ENCODE measurements at places on chromosomes 6 and 20. TPM values are rescaled to one million over a fixed set of nuclear protein-coding genes. Genes with fewer than 3 reads are reported as not detected.

- no peaks in the 10 kb centered on the region for H3K36me3 ChIP-seq
- peaks cover 17% of the 10 kb centered on the region for H3K4me1 ChIP-seq
- peak overlapping the region; percentile 85 for H3K27ac ChIP-seq
- no peak overlapping the region for H3K4me3 ChIP-seq
Observed at GRCh38 chr6:2857580-2858337, 16.1 kb upstream of the SERPINB1 start.

Gene DNAAF9
- 17.1 TPM for total RNA-seq

GRCh38 chr6:40077736-40078135, 143.5 kb upstream of the MOCS1 start:
- no peak for DNase-seq
- H3K36me3 ChIP-seq = no peaks in the 10 kb centered on the region
- no peaks in the 10 kb centered on the region for H3K4me1 ChIP-seq

- H3K27ac ChIP-seq = no peak overlapping the region
- H3K36me3 ChIP-seq = no peaks in the 10 kb centered on the region
- no peak for DNase-seq
- H3K4me3 ChIP-seq = no peak overlapping the region
- no peaks in the 10 kb centered on the region for H3K27me3 ChIP-seq
Observed at GRCh38 chr6:64477391-64477790, 841.8 kb downstream of the PHF3 start.

- H3K36me3 ChIP-seq = no peaks in the 10 kb centered on the region
- no peaks in the 10 kb centered on the region for H3K27me3 ChIP-seq
- no peak for DNase-seq
- H3K4me3 ChIP-seq = no peak overlapping the region
- no peak overlapping the region for H3K27ac ChIP-seq
Observed at GRCh38 chr6:21874372-21874771, 280.8 kb downstream of the SOX4 start.

Gene SLC52A3
- 2.2 TPM for total RNA-seq

DNA sequence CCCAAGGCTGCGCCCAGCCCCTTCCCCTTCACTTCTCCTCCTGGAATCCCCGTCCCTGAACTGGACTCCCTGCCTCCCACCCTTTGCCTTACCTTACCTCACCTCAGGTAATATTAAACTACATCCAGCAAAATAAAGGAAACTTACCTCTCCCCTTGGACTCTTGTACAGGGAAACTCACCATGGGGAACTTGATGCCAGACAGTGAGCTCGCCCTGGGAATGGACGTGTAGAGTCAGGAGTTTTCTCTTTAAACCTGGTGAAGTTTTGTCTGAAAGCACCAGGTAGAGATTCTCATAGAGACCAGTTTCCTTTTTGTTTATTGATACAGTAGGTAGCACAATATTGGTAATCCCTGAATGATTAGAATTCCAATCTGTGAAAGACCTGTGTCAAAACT, 544 bp upstream of the HLA-C start:
- no peak for DNase-seq
- H3K4me3 ChIP-seq = peak overlapping the region; percentile 36
- H3K27ac ChIP-seq = peak overlapping the region; percentile 54
- H3K27me3 ChIP-seq = peaks cover 5% of the 10 kb centered on the region
- H3K4me1 ChIP-seq = no peaks in the 10 kb centered on the region

GRCh38 chr20:53768329-53768728, 174.7 kb upstream of the ZNF217 start:
- H3K27ac ChIP-seq = no peak overlapping the region
- H3K27me3 ChIP-seq = no peaks in the 10 kb centered on the region
- no peaks in the 10 kb centered on the region for H3K36me3 ChIP-seq
- H3K4me1 ChIP-seq = peaks cover 10% of the 10 kb centered on the region
- no peak overlapping the region for H3K4me3 ChIP-seq

GRCh38 chr6:156747715-156748114, 29.5 kb upstream of the ARID1B start:
- no peak overlapping the region for H3K4me3 ChIP-seq
- DNase-seq = no peak
- H3K36me3 ChIP-seq = no peaks in the 10 kb centered on the region

DNA sequence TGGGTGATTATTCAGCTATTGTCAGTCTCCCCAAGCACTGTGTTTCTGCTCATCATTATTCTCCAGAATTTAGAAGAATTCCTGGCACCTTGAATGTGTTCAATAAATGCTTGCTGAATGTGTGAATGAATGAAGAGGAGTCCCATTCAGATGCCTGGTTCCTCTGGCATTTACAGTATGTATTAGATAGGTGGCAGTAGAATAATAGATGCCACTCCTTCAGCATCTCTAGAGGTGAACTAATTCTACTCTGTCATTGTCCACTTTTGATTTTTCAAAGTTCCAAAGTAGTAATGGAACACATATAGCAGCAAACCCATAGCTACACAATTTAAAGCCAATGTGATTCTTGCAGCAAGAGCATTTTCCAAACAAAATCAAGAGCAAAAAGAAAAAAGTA, 118.9 kb upstream of the CEP162 start:
- no peak overlapping the region for H3K4me3 ChIP-seq
- no peak overlapping the region for H3K27ac ChIP-seq
- no peaks in the 10 kb centered on the region for H3K27me3 ChIP-seq
- no peaks in the 10 kb centered on the region for H3K36me3 ChIP-seq
- no peak for DNase-seq

- no peaks in the 10 kb centered on the region for H3K36me3 ChIP-seq
- H3K27me3 ChIP-seq = no peaks in the 10 kb centered on the region
- H3K4me3 ChIP-seq = no peak overlapping the region
- H3K4me1 ChIP-seq = no peaks in the 10 kb centered on the region
- no peak for DNase-seq
Observed at GRCh38 chr6:67956352-67956751, 678.7 kb upstream of the ADGRB3 start.

GRCh38 chr6:45714006-45714730, 301.5 kb downstream of the CLIC5 start:
- no peak overlapping the region for H3K4me3 ChIP-seq
- no peaks in the 10 kb centered on the region for H3K27me3 ChIP-seq
- no peak overlapping the region for H3K27ac ChIP-seq
- no peaks in the 10 kb centered on the region for H3K36me3 ChIP-seq

Gene CRISP2
- total RNA-seq = 4.0 TPM

DNA sequence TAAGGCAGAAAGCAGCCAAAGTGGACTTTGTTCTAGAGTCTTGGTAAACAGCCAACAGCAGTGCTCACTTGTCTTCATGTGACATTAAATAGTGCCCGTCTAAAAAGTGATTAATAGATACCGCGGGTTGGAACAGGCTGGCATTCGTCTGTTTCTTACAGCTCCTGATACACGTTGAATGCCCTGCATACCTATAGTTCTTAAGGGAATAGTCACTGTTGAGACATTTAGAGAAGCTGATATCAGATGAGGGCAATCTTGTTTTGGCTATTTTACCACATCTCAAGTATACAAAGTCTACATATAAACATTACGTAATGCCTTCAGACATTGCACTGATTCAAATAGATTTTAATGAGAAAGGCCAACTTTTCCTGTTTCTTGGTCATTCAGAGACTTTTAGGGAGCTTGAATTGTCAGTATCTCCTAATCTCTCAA, 374.9 kb upstream of the FLRT3 start:
- H3K36me3 ChIP-seq = no peaks in the 10 kb centered on the region
- no peak overlapping the region for H3K4me3 ChIP-seq
- no peaks in the 10 kb centered on the region for H3K27me3 ChIP-seq
- H3K27ac ChIP-seq = no peak overlapping the region

- DNase-seq = no peak
- H3K36me3 ChIP-seq = no peaks in the 10 kb centered on the region
- H3K4me1 ChIP-seq = no peaks in the 10 kb centered on the region
- H3K27ac ChIP-seq = no peak overlapping the region
- no peaks in the 10 kb centered on the region for H3K27me3 ChIP-seq
- no peak overlapping the region for H3K4me3 ChIP-seq
Observed at GRCh38 chr6:10684618-10685017, 9.8 kb downstream of the C6orf52 start.

GRCh38 chr6:143952060-143952778, 55.8 kb downstream of the PLAGL1 start:
- no peak overlapping the region for H3K4me3 ChIP-seq
- H3K4me1 ChIP-seq = peaks cover 18% of the 10 kb centered on the region
- H3K27me3 ChIP-seq = no peaks in the 10 kb centered on the region
- peaks cover 4% of the 10 kb centered on the region for H3K36me3 ChIP-seq

GRCh38 chr6:116672306-116672705, 3.7 kb upstream of the ZUP1 start:
- DNase-seq = no peak
- no peaks in the 10 kb centered on the region for H3K27me3 ChIP-seq
- no peaks in the 10 kb centered on the region for H3K4me1 ChIP-seq
- no peaks in the 10 kb centered on the region for H3K36me3 ChIP-seq
- no peak overlapping the region for H3K4me3 ChIP-seq

GRCh38 chr6:164208371-164208770, 793.9 kb downstream of the QKI start:
- H3K27me3 ChIP-seq = peaks cover 2% of the 10 kb centered on the region
- H3K36me3 ChIP-seq = no peaks in the 10 kb centered on the region
- no peak overlapping the region for H3K4me3 ChIP-seq
- DNase-seq = no peak
- no peaks in the 10 kb centered on the region for H3K4me1 ChIP-seq

DNA sequence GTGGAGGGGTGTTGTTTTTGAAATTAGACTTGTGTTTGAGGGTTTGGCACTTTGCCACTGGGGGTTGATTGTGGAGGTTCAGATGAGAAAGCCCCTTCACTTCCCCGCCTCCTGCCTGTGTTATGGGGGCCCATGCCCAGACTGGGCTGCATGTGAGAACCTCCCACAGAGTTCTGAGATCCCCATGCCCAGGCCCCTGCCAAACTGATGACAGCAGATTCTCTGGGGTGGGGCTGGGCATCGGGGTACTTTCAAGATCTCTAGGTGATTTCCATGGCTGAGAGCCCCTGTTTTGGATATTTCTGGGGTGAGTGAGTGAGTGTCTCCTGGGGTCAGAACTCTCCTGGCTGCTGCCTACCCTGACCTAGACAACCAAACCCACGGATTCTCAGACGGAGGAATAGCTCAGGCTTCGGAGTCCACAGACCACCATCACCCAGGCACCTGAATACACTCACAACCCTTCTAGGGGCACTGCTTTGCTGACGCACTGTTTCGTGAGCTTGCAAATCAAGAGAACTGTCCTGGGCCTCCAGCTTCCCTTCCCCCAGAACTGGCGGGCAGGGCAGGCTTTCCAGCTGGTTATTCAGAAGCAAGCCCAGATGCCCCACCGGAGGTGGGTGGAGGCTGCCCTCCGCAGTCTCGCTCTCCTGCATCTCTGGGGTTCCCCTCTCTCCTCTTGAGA, 6.3 kb downstream of the BCAS1 start:
- peak; percentile 22 for DNase-seq
- no peaks in the 10 kb centered on the region for H3K36me3 ChIP-seq

Gene PPP1R14C
- 20.1 TPM for total RNA-seq

DNA sequence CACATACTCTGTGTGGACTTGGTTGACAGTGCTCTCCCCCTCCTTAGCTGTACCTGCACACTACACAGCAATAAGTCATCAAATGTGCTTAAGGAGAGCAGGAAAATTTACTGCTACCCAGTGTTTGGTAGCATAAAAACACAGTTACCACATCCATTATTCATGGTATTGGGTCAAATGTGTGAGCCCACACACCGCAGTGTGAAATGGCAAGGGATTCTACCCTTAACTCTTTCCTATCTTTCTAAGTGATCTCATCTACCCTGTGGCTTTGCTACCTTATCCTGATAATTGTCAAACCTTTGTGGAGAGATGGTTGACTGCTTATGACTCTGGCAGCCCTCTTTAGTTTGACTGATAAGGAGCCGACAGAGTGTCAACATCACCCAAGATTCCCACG, 47.6 kb downstream of the STX11 start:
- H3K4me3 ChIP-seq = no peak overlapping the region
- H3K36me3 ChIP-seq = no peaks in the 10 kb centered on the region
- DNase-seq = no peak
- H3K4me1 ChIP-seq = no peaks in the 10 kb centered on the region
- no peaks in the 10 kb centered on the region for H3K27me3 ChIP-seq

DNA sequence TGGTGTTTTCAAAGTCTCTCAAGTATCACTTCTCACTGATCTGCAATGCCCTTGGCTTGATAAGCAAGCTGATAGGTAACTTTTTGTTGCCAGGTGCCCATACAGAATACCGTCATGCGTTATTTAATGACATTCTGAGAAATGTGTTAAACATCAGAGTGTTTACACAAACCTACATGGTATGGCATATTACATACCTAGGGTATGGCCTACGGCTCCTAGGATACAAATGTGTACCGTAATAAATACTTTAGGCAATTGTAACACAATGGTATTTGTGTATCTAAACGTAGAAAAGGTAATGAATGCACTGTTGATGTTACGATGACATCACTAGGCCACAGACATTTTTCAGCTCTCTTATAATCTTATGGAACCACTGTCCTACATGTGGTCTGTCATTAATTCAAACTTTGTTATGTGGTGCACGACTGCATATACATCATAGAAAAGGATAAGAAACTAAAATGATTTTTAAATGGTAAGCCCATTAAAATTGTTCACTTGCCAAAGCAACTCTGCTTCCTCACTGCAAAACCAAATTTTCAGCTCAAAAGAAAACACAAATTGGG, 35.7 kb downstream of the CSNK2A1 start:
- DNase-seq = no peak
- H3K27ac ChIP-seq = no peak overlapping the region

- H3K4me1 ChIP-seq = no peaks in the 10 kb centered on the region
- H3K27me3 ChIP-seq = no peaks in the 10 kb centered on the region
- no peak overlapping the region for H3K4me3 ChIP-seq
- H3K36me3 ChIP-seq = no peaks in the 10 kb centered on the region
Observed at GRCh38 chr20:15406072-15406471, 1068.7 kb upstream of the FLRT3 start.

- peak within 1 kb of the TSS; percentile 73 for H3K27ac ChIP-seq
- H3K36me3 ChIP-seq = peaks cover 3% of the 10 kb centered on the region
Observed at GRCh38 chr20:11917663-11918062, at the start of gene BTBD3. TSS of gene BTBD3 (plus strand) at chr20:11917893. CDS start at chr20:11918276, 383 bp downstream.

DNA sequence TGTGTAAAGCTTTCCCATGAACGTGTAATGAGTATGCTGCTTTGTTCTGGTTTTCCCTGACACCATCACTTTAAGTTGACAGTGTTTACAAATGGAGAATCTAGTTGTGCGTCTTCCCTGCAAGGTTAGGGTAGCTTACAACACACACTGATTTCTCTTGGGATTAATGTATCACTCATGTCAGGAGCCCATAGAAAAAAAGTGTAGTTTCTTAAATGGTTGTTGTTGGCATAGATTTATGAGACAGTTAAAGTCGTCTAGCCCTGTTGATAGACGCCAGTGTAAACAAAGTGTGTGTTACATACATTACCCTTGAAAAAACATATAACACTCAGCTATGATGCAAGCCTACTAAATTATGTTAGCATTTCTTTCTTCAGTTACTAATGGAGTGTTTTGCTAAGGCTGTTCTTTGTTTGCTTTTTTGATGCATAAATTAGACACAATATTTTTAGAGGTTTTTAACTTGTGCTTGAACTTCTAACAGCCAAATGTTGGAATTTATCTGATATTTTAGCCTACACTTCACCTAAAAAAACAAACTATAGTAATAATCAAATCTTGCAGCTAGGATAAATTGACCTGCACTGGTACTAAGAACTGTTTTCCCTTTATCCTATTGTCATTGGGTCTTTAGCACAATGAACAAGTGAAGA, 88.6 kb downstream of the RNF217 start:
- H3K36me3 ChIP-seq = no peaks in the 10 kb centered on the region
- H3K4me1 ChIP-seq = no peaks in the 10 kb centered on the region
- H3K4me3 ChIP-seq = no peak overlapping the region
- DNase-seq = peak; percentile 64

Gene SLC16A10
- total RNA-seq = 9.2 TPM

Gene EFCAB8
- 0.57 TPM for total RNA-seq

GRCh38 chr6:19836799-19837510, at the start of gene ID4:
TSS of gene ID4 (plus strand) at chr6:19837370. CDS start at chr6:19837755, 385 bp downstream.
- peaks cover 6% of the 10 kb centered on the region for H3K4me1 ChIP-seq
- DNase-seq = peak; percentile 100
- peak within 1 kb of the TSS; percentile 80 for H3K4me3 ChIP-seq
- no peaks in the 10 kb centered on the region for H3K36me3 ChIP-seq
- H3K27me3 ChIP-seq = no peaks in the 10 kb centered on the region

Gene CYP39A1
- total RNA-seq = 14.4 TPM
